EH (cell line): ENCODE measurements at places on chromosomes 2 and 18.

DNA sequence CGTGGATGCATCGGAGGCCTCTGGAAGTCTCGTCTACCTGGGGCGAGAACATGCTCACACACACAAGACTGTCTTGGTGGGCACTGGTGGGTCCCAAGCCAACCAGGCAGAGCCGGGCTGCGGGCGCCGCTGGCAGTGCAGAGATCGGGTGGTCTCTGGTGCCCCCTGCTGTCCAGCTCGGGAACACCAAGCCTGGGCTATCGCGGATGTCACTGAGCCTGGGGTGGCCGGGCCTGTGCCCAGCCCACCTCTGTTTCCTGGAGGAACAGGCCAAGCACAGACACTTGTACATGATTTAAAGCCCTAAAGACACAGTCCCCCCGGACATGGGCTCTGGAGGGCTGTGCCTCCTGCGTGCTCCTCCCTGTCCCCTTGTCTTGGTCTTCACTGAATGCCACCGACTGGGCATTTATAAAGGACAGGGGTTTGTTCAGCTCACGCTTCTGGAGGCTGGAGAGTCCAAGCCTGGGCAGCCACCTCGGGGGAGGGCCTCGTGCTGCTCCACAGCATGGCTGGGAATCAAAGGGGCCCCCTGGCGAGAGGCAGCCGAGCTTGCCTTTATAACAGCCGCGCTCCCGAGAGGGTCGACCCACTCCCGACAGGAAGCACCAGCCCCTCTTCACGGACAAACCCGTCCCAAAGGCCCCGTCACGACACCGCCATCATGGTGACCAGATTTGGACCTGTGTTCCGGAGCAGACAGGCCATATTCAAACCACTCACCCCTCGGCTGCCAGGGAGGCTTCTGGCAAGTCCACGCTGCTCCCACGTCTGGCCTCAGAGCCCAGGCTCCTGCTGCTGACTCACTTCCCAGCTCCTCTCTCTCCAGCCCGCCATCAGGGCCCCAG lies 3.6 kb upstream of the OTOS start:
- peak; percentile 60 for DNase-seq

DNA sequence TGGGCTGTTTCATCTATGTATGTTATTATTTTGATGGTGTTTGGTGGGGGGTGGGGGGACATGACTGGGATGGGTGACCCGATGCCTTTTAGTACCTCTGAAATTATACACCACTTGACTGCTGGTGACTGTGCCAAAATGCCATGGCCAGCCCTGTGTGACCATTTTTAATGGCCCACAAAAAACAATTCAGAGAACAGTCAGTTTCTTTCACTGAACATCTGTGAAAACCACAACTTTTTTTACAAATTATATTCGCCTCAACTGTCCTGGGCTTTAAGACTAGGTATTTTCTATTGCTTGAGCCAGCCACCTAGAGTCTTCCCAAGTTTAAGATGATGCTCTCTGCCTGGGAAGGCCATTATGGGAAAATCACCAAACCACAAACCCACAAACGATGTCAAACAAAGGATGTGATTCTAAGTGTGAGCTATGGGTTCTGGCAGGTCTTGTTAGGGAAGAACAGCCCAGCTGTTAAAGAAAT lies 33.9 kb downstream of the FN1 start:
- DNase-seq, result peak; percentile 91

GRCh38 chr2:240685771-240686371 lies 3.2 kb upstream of the AQP12B start:
- DNase-seq, result no peak

DNA sequence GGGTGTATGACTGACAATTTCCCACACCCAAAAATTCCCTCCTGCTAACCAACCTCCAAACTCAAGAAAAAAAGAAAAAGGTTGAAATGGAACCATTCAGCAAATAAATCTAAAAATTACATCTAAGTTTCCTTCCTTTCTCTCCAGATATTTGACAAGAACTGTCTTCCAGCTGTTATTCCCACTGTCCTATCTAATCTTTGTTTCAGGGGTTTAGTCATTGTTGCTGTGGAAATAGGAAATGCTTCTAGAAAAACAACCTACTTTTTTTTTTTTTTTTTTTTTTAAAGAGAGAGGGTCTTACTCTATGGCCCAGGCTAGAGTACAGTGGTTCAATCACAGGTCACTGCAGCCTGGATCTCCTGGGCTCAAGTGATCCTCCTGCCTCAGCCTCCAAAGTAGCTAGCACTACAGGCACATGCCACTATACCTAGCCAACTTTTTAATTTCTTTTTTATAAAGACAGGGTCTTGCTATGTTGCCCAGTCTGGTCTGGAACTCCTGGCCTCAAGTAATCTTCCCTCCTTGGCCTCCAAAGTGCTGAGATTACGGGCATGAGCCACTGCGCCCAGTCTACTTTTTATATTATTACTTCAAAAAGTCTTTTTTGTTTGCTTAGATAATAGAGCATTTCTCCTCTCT lies 88.1 kb downstream of the ITSN2 start:
- DNase-seq, result no peak

GRCh38 chr18:31857526-31858106 lies 85.3 kb downstream of the TRAPPC8 start:
- no peak for DNase-seq

DNA sequence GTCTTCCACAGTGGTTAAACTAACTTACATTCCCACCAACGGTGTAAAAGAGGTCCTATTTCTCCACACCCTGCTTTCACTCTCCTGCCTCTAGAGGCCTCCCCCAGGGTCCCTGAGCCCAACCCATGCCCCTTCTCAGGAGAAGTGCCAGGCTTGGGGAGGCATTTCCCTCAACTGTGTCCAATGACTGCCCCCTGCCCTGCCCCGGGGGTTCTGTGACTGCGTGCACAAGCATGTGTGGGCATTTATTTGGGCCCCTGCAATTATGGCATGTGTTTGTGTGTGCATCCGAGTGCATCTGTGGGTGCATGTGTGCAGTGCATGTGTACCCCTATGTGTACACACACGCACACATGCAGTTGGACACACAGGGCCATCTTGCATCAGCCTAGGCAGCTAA lies 57.3 kb downstream of the INHBB start:
- no peak for DNase-seq
